Naive thymus-derived CD8-positive, alpha-beta T cell (primary cell): ENCODE measurements at places on chromosomes 2 and 18.

GRCh38 chr2:20313659-20314058, 37.0 kb downstream of the PUM2 start:
- DNase-seq, result no peak

DNA sequence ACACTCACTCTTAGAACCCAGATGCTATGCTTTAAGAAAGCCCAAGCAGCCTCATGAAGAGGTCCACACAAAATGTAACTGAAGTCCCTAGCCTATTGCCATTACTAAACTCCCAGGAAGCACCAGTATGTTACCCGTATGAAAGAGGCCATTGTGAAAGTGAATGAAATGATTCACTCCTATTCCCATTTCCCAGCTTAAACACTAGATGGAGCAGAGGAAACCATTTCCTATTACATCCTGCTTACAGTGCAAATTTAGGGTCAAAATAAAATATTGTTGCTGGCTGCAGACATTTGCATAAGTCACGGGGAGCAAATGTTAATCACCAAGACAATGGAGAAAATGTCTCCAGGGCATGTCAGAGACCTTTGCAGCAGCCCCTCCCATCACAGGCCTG, 989.7 kb upstream of the CRIM1 start:
- DNase-seq, result no peak

DNA sequence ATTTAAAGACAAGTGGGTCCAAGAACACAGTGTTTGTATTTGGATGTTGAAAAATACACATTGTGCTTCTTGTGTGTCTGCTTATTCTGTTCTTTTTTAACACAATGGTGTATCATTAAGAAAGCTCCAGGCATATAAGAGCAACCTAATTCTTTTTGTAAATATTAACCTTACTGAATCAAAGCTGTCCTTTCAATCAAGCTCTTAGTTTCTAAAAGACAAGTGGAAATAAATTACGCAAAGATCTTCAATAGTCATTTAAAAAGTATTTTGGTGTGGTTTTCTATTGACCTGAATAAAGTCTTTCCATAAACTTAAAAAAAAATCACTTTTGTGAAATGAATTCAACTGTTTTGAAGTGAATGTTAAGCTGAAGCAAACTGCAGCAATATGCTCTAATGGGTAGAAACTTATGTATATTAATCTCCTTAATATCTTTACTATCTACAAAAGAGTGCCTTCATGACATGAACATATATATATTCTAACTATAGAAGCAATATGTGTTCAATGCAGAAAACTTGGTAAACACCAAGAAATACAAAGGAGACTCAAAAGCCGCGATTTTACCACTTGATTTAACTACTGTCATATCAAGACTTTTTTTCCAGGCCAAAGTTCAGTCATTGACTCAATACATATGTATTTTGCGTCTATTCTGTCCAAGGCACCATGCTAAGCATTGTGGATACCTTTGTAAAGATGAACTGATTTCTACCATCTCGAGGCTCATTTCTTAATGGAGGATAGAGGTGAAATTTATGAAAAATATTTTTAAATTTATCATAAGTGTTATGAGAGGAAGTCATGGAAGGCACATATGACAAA, 97.7 kb downstream of the ARHGAP15 start:
- DNase-seq, result no peak

DNA sequence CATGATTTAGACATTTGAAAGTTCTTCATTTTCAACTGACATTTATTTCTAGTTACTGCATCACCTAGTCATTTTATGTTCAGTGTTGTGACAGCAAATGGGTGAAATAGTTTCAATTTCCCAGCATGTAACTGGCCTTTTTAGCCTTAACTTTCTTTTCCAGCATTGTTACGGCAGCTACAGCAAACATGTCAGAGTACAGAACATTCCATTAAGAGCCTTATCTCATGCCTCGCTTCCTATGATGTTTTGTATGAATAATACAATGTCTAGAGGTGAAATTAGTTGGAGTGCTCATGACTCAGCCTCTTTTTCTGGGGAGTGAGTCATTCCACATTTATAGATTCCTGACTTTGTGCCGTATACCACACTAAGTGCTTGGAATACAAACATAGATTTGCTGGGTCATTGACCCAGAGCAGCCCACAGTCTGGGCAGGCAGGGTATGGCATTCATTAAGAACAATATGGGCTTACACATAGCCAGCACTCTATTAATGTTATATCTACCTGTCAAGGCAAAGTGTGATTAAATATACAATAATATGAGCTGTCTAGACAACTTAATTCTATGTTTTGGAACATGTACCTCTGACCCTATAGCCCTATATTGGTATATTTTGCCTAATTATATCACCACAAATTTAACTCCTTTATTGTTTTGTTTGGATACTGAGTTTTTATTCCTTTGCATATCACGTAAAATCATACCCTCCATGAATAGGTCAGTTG, 72.2 kb downstream of the MAP2 start:
- DNase-seq, result no peak

GRCh38 chr2:54723996-54724559, 616 bp downstream of the EML6 start:
- no peak for DNase-seq

DNA sequence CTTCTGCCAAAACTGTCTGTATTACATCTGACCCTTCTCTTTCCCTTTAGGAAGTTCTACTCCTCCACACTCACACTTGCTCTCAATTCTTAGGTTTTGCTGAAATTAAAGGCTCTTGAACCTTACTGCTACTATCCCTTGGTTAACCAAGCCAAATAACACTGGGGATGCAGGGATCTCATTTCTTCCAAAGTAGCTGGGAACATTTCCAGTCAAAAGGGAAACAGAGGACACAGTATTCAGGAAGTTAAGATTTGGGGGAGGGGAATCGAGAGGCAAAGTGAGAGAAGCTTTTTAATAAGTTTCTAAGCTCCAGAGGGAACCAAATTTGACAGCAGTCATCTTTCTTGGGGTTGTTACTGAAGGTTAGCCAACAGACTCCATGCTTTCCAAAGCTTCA, 6.2 kb downstream of the SEPTIN2 start:
- no peak for DNase-seq

DNA sequence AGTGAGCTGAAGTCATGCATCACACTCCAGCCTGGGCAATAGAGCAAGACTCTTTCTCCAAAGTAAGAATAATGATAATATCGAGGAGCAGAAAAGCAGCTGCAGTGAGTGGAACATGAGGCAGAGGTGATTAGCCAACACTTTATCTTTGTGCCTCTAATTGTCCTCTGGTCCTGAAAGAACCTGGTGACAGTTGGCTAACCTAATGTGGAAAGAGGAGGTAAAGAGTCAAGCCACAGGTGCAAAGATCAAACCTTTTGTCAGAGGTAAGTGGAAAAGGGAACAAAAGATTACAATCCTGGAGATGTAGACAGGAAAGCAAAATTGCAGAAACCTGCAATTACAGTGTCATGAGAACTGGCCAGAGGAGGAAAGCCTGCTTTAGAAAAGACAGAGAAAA, 53.5 kb upstream of the LCLAT1 start:
- no peak for DNase-seq

- DNase-seq, result no peak
Observed at GRCh38 chr2:117019357-117019756, 795.1 kb upstream of the DDX18 start.

- DNase-seq, result no peak
Observed at GRCh38 chr2:45943219-45944044, 292.0 kb downstream of the PRKCE start.

DNA sequence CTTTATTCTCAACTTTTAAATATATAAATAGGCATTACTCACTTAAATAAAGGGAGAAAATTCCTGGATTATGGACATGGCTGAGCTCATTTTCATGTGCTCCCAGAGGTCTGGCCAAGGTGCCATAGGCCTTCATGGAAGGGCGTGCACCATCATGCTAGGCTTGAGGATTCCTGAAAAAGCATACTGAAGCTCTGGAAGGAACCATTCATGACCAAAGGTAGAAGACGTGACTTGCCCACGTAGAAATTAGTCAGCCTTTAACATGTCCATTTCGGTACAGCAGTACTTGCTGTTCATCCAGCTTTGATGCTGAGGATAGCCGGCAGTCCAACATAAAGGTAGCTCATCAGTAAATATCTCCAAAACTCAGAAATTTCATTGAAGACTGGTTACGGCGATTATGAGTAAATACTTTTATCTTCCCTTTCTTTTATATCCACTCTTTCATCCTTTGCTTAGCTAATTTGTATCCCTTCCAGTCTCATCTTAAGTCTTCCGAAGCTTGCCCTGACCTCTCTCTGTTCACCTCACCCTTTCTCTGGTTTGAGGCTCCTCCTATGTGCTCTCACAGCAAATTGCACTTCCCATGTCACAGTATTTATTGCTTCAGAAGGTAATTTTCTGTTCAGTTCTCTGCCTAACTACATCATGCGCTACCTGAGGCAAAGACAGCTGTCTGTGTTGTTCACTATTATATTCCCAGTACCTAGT, 32.3 kb upstream of the ASNSD1 start:
- no peak for DNase-seq

- no peak for DNase-seq
Observed at GRCh38 chr2:196992466-196992865, 66.0 kb upstream of the PGAP1 start.

DNA sequence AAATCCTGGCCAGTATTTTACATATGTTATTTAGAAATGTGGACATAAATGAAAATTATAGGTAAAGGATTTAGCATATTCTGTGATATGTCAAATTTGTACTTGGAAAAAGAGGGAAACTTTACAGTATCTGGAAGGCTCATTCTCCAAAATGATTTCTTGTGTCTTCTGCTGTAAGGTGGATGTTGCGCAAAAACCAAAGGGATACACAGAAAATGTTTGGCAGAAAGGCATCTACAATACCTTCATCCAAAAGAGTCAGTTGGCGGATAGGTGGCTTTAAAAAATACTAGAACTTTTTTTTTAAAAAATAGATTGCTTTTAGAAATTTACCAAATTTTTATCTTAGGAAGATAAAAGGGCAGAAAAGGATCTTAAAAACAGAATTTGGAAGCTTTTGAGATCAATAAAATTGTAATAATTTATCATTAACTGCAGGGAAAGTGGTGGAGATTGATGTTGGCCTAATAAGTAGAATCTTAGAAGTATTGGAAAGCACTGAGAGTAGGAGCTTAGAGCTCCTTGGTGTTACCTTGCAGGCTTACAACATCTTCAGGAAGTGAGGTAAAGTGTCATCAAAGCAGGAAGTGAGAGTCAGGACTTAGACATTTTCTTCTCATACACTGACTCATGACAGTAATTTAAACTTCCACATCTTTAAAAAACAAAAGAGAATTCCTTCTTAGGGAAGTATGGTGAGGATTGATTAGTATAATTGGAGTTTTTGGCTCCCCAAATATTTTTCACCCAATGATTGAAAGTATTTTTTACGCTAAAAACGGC, 2.1 kb downstream of the NABP1 start:
- no peak for DNase-seq

DNA sequence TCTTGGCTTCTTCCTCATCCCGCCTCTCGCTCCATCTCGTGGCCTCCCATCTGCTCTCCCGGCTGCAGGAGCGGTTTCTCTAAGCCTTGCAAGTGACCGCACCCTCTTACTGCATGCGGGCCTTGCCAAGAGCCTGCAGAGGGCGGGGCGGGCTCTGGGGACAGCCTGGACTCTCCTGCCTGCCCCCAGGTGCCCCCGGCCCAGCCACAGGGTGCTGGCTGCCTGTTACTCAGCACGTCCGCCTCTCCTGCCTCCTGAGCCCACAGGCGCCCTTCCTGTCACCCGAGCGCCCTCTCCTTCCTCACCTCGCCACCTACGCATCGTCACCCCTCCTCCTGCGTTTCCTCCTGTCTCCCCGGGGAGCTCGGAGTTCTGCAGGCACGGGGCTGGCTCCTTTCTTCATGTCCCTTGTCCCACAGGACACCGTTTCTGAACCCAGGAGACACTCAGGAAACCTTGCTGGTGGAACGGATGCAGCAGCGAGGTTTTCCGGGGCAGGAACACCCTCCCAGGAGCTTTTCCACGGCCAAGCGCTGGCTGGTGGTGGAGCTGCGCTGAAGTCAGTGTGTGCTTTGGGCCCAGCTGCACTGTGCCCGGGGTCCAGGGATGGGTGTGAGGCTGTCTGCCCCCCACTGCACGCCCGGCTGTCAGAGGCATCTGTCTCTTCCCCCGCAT, 28.5 kb downstream of the HPCAL1 start:
- DNase-seq, result peak; percentile 62

GRCh38 chr18:13159579-13159978, 59.0 kb upstream of the LDLRAD4 start:
- peak; percentile 41 for DNase-seq
